Fibroblast of lung (primary cell): ENCODE measurements at places on chromosomes 11 and 22. TPM values are rescaled to one million over a fixed set of nuclear protein-coding genes. Genes with fewer than 3 reads are reported as not detected.

The BLID gene
- total RNA-seq, result 3.6 and 7.9 TPM in 2 replicates

The MMP13 gene
- total RNA-seq, result not detected in 2 replicates

DNA sequence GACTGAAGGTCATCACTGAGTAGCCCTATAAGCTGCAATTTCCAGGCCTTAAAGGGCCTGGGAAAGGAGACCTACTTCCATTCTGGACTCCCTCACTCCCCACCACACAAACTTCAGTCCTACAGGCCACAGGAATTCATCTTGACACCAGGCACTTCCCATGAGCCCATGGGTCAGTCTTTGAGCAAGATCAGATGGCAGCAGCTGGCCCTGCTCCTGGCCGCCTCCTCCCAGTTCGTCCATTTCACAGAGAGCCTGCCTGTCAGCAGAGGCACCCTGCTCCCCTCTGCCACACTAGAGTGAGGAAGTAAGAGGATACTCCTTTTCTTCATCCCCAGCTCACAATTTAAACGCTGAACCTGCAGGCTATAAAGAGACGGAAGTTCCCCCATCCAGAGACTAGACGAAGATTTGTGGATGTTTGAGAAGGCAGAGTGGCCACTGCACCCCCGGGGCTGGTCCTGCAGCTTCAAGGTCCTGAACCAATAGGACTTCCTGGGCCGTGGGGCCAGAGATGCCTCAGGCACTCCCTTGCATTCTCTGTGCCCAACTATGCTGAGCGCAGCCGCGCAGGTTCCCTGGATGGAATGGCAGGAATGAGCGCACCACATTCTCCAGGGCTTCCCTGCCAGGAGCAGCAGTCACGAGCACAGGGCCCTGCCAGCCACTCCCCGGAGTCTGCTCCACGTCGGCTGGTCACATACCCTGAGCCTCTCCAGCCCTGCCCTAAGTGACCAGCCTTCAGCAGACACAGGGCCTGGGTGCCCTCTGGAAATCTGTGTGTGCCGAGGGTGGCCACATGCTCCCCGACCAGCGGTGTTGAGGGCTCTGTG is 33.5 kb upstream of the BID start:
- peak; percentile 69 for DNase-seq

DNA sequence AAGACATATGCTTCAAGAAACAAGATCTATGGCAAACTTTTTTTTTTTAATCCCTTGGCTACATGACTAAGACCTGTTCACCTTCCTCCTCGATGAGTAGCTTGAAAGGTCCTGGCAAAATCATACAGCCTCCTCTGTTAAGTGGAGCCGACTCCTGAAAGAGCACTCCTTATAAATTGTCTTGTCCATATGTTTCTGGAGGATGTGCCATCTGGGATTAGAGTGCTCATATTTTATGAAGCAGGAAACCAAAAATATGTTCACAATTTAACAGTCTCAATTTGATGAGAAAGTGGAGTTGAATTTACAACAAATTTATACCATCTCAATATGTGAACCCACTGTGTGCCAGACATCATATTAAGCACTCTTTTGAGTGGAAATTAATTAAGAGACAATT is 912.1 kb upstream of the FAT3 start:
- DNase-seq, result no peak
